ENCODE measurements at places on chromosomes 7 and 10. TPM values are rescaled to one million over a fixed set of nuclear protein-coding genes. Genes with fewer than 3 reads are reported as not detected.

Gene CCDC71L
- total RNA-seq = 46.6 TPM

Gene GUSB
- 8.7 TPM for total RNA-seq

Gene CALCR
- not detected for total RNA-seq

Gene TMEM72
- total RNA-seq = not detected

Gene SH2D4B
- total RNA-seq = not detected

Gene ZNF727
- total RNA-seq = not detected

- no peaks in the 10 kb centered on the region for H3K36me3 ChIP-seq
- H3K27ac ChIP-seq = no peak overlapping the region
- DNase-seq = no peak
- H3K4me1 ChIP-seq = no peaks in the 10 kb centered on the region
- H3K27me3 ChIP-seq = no peaks in the 10 kb centered on the region
Observed at GRCh38 chr10:67618116-67618515, 77.9 kb downstream of the CTNNA3 start.

- H3K27ac ChIP-seq = no peak overlapping the region
- no peaks in the 10 kb centered on the region for H3K36me3 ChIP-seq
- DNase-seq = no peak
- H3K4me1 ChIP-seq = peaks cover 2% of the 10 kb centered on the region
- no peak overlapping the region for H3K4me3 ChIP-seq
- no peaks in the 10 kb centered on the region for H3K27me3 ChIP-seq
Observed at GRCh38 chr10:34791947-34792346, 23.1 kb downstream of the PARD3 start.

DNA sequence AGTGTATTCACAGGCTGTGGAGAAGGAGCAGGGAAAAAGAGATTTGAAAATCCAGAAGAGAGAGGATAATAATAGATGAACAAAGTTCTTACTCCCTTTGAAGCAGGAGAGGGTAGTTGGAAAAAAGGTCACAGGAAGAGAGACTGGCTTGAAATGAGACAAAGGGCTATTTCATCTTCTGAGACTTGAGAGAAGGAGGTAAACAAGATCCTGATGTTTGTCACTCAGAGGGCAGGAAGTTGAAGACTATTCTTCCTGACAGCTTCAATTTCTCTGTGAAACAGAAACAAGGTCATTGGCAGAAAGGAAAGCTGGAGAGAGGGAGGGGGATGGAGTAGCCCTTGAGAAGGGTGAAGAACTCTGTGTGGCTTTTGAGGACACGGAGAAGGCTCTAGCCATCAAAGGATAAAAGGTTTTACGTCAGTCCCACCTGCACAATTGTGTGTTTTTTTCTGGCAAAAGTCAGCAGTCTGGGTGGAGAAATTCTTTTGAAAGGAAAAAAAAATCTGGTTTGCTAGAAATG is 216.1 kb upstream of the STEAP4 start:
- no peak overlapping the region for H3K27ac ChIP-seq
- no peaks in the 10 kb centered on the region for H3K36me3 ChIP-seq
- DNase-seq = no peak

GRCh38 chr10:104641937-104642657 is 1.0 kb downstream of the SORCS3 start:
- DNase-seq = no peak
- H3K36me3 ChIP-seq = no peaks in the 10 kb centered on the region
- H3K27me3 ChIP-seq = peaks cover 8% of the 10 kb centered on the region
- H3K27ac ChIP-seq = no peak overlapping the region

DNA sequence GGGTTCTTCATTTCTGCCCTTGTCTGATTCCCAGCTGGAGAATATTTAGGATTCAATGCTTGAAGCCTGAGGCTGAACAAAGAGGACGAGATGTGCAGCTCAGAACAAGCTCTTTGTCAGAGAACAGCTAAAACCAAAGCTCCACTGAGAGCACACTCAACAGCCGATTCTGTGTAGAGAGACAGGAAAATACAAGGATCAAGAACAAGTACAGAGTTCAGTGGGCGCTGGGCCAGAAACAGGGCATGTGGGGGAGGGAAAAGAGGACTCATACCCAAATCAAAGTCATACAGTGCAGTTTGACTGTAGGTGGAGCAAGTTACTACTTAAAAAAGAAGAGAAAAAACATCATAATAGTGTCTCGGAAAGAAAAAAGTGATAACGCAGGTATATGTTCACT is at the start of gene AGMO:
Gene AGMO, minus strand, starts transcription at position 181 of the 400 bp plus-strand sequence.
- H3K4me1 ChIP-seq = no peaks in the 10 kb centered on the region
- peak; percentile 64 for DNase-seq
- H3K27me3 ChIP-seq = no peaks in the 10 kb centered on the region
- no peaks in the 10 kb centered on the region for H3K36me3 ChIP-seq

DNA sequence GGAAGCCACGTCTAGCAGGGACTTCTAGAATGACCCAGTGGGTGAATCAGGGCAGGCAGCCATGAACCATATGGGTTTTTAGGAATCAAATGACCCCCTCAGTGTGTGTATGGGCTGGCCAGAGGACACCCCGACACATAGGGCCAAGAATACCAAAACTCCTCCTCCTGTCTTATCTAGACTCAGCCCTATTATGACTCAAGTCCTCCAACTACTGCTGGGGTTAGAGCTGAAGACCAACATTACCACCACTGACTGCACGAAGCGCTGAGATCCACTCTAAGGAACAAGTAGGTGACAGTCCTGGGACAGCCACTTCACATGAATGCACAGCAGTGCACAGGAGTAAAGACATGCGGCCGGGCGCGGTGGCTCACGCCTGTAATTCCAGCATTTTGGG is 11.5 kb upstream of the SVOPL start:
- no peaks in the 10 kb centered on the region for H3K27me3 ChIP-seq
- no peak overlapping the region for H3K4me3 ChIP-seq
- no peaks in the 10 kb centered on the region for H3K4me1 ChIP-seq

DNA sequence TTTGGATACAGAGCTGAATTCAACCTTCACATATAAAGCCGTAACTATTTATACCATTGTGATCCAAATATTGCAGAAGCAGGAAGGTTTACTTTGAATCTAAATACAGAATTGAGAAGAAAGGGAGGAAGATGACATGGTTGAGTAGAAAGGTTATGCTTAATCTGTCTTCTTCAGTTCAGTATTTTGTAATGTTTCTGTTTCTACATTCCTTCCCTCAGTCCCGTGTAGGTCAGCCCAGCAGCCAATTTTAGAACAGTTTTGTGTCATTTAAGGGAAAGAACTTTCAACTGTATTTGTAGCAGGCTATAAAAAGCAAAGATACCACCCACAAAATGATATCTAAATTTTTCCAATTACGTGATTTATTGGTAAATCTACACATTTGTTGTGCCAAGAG is 97.4 kb downstream of the CPED1 start:
- H3K27ac ChIP-seq = peak overlapping the region; percentile 76
- H3K4me1 ChIP-seq = peaks cover 57% of the 10 kb centered on the region
- no peak for DNase-seq
- H3K27me3 ChIP-seq = no peaks in the 10 kb centered on the region
- H3K4me3 ChIP-seq = no peak overlapping the region

DNA sequence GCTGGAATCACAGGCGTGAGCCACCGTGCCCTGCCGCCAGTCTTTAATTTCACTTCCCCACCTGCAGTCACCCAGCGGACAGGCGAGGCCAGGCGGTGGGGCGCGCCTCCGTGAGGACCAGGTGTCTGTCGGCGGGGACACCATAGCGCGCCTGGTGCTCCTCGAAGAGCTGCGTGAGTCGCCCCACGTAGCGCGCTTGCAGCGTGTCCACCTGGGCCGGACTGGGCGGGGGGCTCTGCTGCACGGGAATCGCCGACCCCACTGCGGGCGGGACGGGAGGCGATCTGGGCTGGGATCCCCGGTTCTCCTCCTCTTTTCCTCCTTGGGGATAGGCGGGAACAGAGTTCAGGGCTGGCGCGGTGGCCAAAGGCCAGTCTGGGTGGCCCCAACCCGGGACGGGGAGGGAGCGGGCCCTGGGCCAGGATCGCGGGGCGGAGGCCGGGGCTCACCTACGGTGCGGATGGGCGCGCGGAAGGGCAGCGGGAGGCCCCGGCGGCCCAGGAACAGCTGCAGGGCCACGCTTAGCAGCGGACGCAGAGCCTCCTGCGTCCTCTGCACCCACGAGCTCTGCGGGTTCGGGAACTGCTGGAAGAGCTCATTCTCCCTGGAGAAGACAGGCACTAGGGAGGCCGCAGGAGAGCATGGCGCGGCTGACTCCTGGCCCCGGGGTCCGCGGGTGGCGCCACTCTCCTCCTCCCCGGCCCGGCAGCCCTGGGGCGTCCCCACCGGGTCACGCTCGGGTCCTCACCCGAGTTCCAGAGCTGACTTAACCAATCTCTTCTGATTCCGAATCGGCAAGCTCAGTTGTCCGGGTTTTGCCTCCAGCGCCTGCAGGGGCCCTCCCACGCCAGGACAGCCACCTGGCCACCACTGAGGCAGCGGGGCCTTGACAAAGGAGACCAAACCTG is 1.1 kb upstream of the MOGAT3 start:
- H3K27ac ChIP-seq = no peak overlapping the region
- H3K27me3 ChIP-seq = peaks cover 8% of the 10 kb centered on the region
- H3K4me3 ChIP-seq = no peak overlapping the region
- peaks cover 5% of the 10 kb centered on the region for H3K4me1 ChIP-seq
- no peaks in the 10 kb centered on the region for H3K36me3 ChIP-seq

GRCh38 chr7:104956753-104957450 is 57.1 kb upstream of the KMT2E start:
- peak overlapping the region; percentile 80 for H3K27ac ChIP-seq
- no peak overlapping the region for H3K4me3 ChIP-seq
- no peaks in the 10 kb centered on the region for H3K36me3 ChIP-seq
- DNase-seq = no peak

GRCh38 chr7:151188252-151188542 is 1.1 kb upstream of the ASB10 start:
- no peaks in the 10 kb centered on the region for H3K4me1 ChIP-seq
- no peak overlapping the region for H3K27ac ChIP-seq
- no peaks in the 10 kb centered on the region for H3K36me3 ChIP-seq
- no peak for DNase-seq

DNA sequence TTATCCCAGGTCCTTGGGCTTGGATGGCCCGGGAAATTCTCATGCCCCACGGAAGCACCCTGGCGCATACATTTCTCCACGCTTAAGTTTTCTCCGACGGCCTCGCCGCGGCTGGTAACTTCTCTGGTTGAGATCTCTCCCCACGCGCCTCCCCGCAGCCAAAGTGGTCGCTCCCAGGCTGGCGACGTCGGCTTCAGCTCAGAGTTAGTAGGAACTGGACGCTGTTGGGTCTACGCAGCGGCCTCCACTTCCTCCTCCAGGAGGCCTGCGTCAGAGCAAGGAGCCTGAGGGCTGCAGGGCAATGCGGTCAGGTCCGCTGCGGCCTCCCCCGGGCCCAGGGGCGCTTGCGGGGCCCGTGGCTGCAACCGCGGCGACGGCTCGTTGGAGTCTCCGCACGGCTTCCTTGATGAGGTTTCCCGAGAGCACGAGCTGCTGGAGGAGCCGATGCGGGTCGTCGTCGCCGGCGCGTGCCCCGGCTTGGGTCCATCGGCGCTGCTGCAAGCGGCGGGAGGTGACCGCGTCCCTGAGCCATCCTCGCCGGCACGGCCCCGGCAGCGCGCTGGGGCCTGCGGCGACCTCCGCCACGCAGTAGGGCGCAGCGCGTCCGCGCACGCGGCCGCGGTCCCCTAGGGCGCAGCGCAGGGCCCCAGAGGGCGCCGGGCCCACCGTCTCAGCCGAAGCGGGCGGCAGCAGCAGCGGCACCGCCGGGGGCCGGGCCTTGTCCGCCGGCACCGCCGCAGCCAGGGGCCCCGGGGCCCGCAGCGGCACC is 744 bp downstream of the FRAT2 start:
- DNase-seq = no peak
- peaks cover 4% of the 10 kb centered on the region for H3K36me3 ChIP-seq
- H3K4me3 ChIP-seq = peak overlapping the region; percentile 73
- peaks cover 6% of the 10 kb centered on the region for H3K4me1 ChIP-seq
- peak overlapping the region; percentile 87 for H3K27ac ChIP-seq

DNA sequence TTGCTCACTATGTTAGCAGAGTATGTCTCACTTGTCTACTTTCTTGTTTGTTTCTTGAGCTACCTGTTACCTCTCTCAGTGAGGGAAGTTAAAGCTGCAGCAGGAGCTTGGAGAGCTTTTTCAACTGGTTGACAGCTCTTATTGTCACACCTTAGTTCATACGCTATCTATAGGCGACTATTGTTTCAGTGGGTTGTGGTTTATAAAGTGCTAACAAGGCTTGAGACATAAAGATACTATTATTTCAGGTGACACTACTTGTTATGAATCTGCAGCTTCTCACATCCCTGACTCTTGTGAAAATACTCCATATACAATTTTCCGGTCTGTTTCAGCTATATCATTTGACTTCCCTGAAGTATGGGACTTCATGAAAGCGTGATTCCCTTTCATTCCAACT is 167.4 kb downstream of the CSTF2T start:
- H3K4me1 ChIP-seq = no peaks in the 10 kb centered on the region
- no peaks in the 10 kb centered on the region for H3K27me3 ChIP-seq
- no peak overlapping the region for H3K27ac ChIP-seq
- no peak for DNase-seq

GRCh38 chr7:105136221-105136620 is 122.2 kb downstream of the KMT2E start:
- peaks cover 21% of the 10 kb centered on the region for H3K36me3 ChIP-seq
- H3K27ac ChIP-seq = no peak overlapping the region
- no peaks in the 10 kb centered on the region for H3K27me3 ChIP-seq
- DNase-seq = no peak

GRCh38 chr7:48703466-48703865 is 220.9 kb upstream of the CDC14C start:
- H3K27me3 ChIP-seq = no peaks in the 10 kb centered on the region
- H3K4me3 ChIP-seq = no peak overlapping the region
- no peak overlapping the region for H3K27ac ChIP-seq
- no peaks in the 10 kb centered on the region for H3K36me3 ChIP-seq
- H3K4me1 ChIP-seq = no peaks in the 10 kb centered on the region
- DNase-seq = no peak

All from ascending aorta (tissue), 2 donors.